Posterior cingulate gyrus (tissue), 11 donors: ENCODE measurements at places on chromosomes 2 and 18.

DNA sequence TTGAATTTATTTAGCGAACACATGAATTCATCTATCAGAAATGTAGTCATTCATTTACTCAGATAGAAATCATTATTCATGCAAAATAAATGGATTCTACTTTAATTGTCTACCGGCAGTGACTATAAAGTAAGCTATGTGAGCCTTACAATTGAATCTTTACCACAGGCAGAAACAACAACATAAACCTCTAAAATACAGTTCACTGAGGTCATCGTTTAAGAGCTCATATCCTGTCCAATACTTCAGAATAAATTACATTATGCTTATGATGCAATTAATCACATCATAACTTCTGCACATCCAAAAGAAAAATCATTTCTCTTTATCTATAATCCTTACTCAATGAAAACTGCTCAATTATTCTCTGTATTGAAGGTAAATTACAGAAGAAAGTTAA is 244.7 kb downstream of the HNMT start:
- no peak for DNase-seq

GRCh38 chr2:171297956-171298355 is 135.8 kb downstream of the METTL8 start:
- DNase-seq, result no peak

GRCh38 chr2:172342611-172343010 is 84.8 kb upstream of the ITGA6 start:
- no peak for DNase-seq

DNA sequence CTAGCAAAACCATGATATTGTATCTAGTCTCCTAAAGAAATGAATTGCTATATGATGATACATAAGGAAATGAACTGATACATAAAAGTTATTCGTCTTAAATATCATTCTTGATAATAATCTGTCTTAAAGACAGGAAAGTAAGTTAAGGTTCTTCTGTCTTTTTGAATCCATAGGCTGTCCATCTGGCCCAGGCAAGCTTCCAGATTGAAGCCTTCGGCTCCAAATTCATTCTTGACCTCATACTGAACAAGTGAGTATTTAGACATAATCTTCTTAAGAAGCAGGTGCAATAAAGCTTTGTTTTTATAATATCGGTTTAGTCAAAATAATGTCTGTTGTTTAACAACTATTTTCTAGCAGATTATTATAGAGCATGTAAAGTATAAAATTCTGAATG is 37.7 kb downstream of the ADAM23 start:
- DNase-seq, result no peak

DNA sequence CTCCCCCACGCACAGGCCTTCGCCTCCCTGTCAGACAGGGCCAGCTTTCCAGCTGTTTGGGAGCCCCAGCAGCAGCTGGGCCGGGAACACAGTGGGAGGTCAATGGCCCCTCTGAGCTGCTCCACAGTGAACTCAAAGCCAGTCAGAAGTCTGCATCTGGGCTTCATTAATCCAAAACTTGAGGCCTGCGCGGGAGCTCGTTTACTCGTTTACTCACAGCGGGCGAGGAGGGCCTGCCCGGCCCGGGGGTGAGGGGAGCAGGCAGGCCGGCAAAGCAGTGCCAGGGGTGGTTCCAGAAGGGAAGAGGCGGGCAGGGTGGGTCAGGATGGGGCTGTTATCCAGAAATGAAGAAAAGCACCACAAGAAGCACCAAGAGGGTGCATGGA is 36.8 kb upstream of the SEMA4C start:
- DNase-seq, result no peak
